Stimulated activated CD4-positive, alpha-beta T cell treated with anti-CD3 and anti-CD28 coated beads, Interleukin-2, amount 100 ng/mL, for 4 hours (primary cell): ENCODE measurements at places on chromosomes 12 and 14.

- DNase-seq: no peak
These were observed 50.9 kb upstream of the INSM2 start for GRCh38 chr14:35482994-35483515.

DNA sequence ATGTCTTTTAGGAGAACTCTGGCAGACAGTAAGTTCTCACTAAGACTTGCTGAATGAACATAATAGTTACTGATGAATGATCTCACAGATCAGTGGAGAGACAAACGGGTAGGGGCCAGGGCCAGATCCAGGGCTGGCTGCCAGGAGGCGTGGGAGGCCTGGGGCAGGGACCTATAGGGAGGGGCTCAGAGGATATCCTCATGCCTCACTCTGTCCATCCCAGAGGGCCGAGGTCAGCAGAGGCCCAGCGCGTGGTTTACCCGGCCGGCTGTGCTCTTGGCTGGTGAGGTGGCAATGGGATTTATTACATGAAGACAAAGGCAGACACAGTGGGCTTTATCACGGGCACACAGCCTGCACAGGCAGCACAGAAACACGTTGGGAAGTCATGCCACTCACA lies 85.4 kb downstream of the CHGA start:
- DNase-seq: no peak

GRCh38 chr12:72246370-72246769 lies 25.8 kb upstream of the TRHDE start:
- DNase-seq: no peak

DNA sequence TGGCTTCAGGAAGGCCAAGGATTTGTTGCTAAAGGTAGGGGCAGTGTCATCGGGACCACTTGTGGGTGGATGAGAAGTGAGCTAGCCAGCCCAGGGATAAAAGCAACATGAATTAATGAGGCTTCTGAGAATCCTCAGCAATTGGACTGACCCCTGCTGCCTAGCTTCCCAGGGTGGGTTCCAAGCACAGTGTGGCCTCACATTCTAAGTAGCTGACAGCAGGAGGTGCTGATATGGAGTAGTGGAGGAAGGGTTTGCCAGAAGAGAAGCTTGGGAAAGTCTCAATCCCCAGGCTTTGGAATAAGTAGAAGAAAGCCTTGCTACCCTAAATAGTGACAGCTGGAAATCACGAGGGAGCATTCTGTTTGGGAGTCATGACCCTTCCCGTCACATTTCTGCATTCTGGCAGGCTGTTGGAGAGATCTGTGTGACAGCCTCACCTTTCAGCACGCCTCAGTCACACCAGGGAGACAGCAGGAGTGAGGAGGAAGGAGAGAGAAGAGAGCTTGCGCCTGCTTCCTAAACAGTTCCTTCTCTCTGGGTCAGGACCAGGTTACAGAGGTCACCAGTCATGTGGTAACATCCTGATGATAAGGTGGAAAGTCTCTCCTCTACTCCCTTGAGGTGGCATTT lies 31.2 kb downstream of the DACT1 start:
- DNase-seq: no peak

DNA sequence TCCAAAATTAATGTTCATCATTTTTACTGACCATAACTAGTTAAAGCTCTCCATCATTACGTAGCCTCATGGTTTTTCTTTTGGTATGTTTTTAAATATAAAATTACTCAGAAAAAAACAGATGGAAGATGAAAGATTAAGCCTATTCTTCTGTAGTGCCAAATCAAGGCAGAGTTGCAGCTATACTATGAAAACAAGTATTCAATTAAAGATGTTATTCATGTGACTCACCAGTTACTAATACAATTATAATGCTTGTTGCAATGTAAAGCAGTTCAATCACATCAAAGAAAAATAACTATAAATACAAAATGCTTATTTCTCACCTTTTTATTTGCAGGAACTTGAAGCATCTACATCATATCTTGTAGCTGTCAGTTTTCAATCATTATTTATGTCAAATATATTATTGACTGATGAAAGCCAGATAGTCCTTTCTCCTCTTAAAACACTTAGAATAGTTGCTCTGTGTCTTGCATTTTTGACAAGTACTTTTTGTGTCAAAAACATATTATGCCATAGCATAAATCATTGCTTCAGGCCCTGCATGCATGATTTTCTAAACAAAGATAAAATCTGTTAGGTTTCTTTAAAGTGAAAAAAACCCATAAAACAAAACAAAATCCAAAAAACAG lies 36.0 kb upstream of the TRHDE start:
- DNase-seq: no peak

DNA sequence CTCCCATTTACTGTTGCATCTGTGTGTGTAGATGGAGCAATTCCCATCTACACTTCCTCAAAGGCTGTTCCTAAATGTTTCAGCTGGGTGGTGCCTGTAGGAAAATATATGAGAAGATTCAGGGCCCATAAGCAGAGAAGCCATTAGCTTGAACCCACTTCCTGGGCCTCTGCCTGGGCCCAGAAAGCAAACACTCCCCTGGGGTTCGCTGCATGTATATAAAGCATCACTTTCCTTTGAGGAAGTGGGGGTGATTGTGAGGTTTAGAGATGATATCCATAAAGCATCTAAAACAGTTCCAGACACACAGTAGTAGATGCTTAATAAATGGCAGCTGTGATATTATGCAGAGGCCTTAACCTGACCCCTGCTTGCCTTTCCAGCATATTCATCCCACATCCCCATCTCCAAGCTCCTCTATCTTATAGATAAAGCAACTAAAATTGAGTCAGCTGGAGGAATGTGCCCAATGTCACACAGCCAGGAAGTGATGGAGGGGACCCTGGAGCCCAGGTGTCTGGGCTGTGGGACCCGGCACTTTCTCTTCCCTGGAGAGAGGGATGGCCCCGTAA lies 280.0 kb upstream of the CRY1 start:
- DNase-seq: no peak

DNA sequence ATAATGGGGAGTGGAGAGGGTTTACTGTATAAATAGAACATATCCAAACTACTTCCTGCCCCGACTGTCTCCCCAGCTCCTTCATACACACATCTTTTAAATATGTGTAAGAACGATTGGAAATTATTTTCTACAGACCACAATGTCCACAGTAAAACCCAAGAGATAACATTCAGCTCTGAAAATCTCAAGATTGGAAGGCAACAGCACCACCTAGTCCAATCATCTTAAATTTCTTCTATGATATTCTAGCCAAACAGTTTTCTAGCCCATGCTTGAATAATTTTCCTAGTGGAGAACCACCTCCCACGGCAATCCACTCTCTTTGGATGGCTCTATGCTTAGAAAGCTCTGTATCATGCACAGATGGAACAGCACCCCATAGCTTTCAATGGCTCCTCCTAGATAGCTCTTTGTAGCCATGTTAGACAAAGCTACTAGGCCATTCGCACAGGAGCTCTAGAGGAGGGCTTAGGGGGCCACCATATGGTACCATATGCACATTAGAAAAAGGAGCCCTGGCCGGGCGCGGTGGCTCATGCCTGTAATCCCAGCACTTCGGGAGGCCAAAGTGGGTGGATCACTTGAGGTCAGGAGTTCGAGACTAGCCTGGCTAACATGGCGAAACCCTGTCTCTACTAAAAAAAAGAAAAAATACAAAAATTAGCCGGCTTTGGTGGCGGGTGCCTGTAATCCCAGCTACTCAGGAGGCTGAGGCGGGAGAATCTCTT lies 18.1 kb downstream of the VDR start:
- DNase-seq: no peak

- no peak for DNase-seq
These were observed 6.5 kb downstream of the RAD51AP1 start for GRCh38 chr12:4545195-4545594.

DNA sequence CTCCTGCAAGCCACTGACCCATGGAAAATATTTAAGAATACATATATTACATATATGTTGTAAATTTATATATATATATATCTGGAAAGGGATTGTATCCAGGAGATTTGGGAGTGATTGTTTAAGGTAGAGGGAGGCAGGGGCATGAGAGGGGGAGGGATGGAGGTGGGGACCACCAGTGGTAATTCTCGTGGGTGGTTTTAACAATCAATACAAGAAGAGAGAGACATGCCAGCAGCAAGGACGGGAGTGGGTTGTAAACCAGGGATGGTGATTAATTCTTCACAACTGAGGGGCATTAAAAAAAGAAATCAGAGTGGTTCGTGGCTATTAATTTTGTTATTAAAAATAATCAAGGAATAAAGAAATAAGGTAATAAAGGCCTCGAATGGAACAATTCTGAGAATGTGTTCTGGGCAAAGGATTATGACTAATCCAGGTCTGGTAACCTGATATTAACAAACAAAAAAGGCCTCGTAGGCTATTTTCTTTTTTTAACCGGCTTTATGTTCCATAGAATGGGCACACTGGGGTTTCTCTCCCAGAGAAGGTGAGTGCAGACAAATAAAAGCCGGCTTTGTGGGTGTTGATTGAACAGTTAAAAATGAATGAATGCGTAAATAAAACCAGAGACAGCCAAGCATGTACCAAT lies 8.3 kb upstream of the RTL1 start:
- no peak for DNase-seq

- no peak for DNase-seq
These were observed 1765.0 kb upstream of the FLRT2 start for GRCh38 chr14:83764656-83765599.

- DNase-seq: no peak
These were observed 100.1 kb downstream of the PAH start for GRCh38 chr12:102816816-102817434.

GRCh38 chr14:87896393-87897380 lies 96.3 kb downstream of the GALC start:
- DNase-seq: no peak

- peak; percentile 89 for DNase-seq
These were observed 30.7 kb downstream of the P2RX4 start for GRCh38 chr12:121240484-121241101.

- no peak for DNase-seq
These were observed 121.3 kb downstream of the PDE3A start for GRCh38 chr12:20489645-20490044.

DNA sequence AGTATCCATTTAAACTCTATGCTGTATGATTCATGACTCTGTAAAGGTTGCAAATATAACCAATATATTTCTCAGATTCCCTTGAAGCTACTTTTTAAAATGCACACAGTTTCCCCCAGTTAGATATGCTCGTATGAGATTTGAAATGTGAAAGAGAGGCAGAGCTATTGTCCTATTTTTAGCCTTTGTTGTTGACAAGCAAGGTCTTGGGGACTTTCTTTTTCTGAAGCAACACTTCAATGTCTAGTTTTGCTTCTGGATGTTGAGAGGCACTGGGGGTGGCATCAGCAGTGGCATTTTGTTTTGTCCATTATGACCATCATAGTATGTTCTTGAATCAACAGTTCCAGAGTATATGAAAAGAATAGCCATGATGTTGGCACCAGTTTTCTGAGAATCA lies 63.4 kb downstream of the ASCL1 start:
- no peak for DNase-seq

DNA sequence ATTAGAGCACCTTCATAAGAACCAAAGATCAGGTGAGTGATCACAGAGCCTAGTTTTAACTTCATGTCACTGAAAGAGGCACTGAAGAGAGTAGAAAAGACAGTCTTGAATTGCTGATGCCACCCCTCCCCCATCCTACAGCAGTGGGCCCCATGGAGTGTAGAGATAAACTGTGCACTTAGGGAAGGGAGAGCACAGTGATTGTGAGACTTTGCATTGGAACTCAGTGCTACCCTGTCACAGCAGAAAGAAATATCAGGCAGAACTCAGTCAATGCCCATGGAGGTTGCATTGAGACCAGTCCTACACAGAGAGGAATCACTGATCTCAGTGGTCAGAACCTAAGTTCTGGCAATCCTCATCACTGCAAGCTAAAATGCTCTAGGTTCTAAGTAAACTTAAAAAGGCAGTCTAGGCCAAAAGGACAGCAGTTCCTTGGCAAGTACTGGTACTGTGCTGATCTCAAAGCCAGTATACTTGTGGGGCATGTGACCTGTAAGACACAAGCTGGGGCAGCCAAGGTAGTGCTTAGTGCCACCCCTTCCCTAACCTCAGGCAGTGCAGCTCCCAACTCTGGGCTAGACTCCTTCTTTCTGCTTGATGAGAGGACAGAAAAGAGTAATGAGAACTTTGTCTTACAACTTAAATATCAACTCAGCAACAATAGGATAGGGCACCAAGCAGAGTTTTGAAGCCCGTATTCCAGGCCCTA lies 94.1 kb downstream of the FSCB start:
- DNase-seq: no peak

- peak; percentile 24 for DNase-seq
These were observed 54.0 kb downstream of the ZNF641 start for GRCh38 chr12:48296586-48297282.

DNA sequence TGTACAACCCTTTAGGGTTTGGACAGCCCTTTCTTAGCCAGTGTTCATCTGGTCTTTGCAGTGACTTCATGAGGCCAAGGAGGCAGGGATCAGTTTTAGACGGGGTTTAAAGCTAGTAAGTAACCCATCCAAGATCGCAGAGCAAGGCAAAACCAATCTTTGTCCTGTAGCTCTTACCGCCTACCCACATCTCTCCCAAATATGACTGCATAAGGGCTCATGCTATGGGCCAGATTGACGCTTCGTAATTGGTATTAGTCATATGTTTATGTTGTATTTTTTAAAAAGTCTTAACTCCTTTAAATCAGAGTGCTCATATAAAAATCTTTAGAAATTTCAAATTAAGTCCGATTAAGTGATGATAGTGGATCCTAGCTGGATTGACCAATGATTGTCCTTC lies 3.7 kb upstream of the CLMN start:
- no peak for DNase-seq

- DNase-seq: no peak
These were observed 13.3 kb upstream of the LLPH start for GRCh38 chr12:66143868-66144267.

GRCh38 chr14:83355609-83356008 lies 1822.0 kb upstream of the SEL1L start:
- no peak for DNase-seq

DNA sequence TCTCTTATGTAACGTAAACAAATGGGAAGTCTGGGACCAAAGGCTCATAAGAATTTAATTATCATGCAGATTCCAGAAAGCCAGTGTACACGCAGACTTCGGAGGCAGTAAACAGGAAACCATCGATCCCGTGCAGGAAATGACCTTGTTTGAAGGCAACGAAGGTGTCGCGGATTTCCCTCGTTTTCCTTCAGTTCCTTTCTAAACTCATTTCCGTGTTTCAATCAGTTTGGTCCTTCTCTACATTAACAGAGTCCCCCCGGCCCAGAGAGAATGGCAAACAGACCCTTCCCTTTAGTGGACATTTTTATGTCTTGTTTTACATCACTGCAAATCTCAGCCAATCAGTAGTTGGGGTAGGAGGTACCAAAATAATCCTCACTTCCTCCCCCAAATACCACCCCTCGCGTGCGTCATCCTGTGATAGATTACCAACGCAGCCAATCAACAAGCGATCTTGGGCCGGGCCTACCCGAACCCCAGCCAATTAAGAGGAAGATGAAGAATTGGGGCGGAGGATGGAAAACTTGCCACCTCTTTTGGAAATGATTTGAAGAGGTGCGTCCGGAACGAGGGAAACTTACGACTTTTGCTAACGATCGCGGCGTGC lies 6.1 kb upstream of the FOXJ2 start:
- peak; percentile 95 for DNase-seq
